ENCODE measurements at places on chromosomes 5 and 9.

- DNase-seq: no peak
Measured at GRCh38 chr9:108963459-108964143, 29.4 kb downstream of the ABITRAM start.

DNA sequence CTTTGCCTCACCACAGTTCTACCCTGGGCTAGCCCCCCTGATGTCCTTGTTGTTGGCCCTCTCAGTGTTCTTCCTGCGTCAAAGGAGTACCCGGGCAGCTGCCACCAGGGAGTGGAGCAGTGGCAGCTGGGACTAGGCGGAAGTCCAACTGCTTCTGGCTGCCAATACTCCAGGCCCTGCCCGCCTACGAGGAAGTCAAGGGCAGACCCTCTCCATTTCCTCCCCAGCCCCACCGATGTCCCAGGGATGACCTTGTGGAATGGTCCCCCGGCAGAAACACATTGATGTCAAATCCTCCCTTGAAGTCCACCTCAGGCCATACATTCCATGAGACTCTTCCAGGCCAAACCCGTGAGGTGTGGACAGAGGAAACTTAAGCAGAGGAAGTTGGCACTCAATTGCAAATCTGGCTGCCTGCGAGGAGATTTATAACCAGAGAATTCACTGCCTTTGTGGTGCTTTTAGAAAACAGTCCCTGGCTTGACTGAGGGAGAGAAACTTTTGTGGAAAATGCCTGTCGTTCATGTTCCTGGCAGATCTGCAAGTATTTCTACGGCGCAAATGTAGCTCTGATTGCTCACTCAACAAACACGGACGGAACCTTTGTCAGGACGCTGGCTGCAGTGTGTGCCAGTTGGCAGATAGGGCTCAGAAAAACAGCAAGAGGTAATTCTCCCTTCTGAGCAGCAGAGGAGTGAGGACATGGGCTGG, 339.7 kb downstream of the RAB3C start:
- DNase-seq: no peak

GRCh38 chr5:158611581-158611980, 488.1 kb downstream of the EBF1 start:
- no peak for DNase-seq

GRCh38 chr5:117072439-117072838, 497.8 kb upstream of the SEMA6A start:
- DNase-seq: no peak

DNA sequence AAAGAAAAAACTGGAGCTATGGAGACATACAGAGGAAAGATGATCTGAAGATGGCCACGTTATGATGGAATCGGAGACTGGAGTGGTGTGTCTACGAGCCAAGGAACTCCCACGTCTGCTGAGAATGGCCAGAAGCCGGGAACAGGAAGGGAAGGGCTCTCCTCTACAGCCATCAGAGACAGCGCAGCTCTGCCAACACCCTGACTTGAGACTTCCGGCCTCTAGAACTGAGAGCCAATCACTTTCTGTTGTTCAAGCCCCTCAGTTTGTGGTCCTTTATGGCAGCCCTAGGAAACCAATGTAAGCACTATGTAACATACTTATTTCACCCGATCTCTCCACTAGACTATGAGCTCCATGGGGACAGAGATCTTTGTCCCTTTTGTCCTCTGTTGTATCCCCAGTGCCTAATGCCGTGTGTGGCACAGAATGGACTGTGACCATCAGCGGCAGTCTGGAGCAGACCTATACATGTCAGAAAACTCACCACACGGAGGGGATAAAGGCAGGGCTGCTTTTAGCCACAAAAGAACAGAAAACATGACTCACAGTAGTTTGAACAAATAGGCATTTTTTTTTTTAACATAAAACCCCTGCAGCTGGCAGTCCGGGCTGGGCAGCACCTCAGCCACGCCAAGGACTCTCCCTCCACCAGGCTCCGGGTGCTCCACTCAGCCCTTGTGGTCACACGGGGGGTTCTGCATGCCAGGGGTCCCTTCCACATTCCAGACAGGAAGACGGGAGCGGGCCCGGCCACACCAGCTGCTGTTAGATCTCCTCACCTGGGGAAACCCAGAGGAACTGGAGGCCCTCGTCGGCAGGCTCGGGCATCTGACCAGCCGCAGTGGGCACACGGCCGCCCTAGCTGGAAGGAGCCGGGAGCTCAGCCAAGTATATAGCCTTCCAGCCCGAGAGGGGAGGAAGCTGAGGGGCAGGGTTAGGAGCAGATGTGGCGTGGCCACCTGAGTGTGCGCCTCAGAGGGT, 16.1 kb upstream of the MXD3 start:
- DNase-seq: no peak

DNA sequence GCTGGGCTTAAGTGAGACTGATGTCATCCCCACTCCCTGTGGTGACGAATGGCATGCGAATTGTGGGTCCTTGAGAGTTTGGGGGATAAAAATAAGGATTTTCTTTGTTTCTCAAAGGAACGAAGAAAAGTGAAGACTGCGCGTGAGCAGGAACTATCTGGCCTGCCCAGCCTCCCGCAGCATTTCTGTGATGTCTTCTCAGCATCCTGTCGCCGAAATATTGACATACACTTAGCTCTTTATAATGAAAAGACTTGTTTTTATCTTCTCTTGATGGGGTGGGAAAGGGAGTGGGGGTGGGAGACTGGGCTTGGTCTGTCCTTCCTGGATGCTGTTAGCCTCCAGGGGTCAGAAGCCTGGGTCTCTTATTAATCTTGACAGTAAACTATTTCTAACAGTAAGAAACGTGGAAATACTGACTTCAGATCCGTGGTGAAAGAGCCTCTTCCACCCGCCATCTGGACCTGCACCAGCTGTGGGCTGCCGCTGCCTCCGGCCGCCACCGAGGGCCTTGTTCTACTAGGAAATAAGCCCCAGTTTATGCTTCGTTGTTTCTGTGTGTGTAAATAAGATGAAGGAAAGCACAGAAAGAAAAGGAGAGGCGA, 239.6 kb downstream of the FANCC start:
- DNase-seq: no peak

GRCh38 chr9:136104916-136105315, 9.8 kb upstream of the NACC2 start:
- no peak for DNase-seq

DNA sequence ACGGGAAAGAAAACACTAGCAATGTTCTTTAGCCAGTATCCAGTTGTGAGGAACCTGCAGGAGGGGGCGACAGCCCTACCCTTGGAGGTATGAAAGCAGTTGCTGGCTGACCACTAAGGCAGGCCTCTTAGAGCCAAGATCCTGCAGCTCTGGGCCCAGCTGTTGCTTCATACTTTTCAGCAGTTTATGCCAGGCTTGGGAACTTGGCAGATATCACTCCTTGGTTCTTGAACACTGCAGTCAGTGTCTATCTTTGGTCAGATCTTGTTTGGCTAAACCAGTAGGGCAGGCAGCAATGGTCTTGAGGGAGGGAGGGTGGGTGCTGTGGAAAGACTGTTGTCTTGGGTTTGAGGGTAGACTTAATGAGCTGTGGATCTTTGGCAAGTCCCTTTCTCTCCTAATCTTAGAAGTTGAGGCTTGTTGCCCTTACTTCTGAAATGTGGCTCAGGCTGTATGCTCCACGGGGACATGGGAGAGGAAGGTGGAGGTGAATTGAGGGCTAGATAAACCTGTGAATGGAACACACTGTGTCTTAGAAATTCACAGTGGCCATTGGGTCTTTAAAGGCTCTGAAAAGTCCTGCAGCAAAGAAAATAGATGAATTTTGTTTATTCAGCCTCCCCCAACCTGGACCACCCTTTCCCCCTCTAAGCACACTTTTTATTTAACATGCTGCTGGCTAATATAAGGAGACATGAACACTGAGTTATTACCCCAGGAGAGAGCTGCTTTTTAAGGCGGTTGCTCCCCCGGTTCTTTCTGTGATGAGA, 37.5 kb downstream of the ZNF618 start:
- DNase-seq: no peak

DNA sequence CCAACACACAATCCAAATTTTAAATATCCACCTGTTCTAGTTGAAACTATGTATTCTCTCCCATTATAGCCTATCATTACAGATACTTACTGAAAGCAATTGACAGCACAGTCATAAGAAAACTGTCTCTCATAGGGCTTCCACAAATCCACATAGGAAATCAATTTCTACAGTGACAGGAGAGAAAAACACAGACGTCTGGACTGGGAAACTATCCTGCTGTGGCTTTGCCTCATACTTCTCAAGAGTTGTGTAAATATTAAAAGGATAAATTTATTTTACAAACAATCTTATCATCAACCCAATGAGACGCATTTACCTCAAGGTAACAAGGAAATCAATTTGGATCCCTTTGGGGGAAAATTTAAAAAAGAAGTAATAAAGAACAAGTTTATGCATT, 517.5 kb downstream of the EFNA5 start:
- DNase-seq: peak; percentile 33

DNA sequence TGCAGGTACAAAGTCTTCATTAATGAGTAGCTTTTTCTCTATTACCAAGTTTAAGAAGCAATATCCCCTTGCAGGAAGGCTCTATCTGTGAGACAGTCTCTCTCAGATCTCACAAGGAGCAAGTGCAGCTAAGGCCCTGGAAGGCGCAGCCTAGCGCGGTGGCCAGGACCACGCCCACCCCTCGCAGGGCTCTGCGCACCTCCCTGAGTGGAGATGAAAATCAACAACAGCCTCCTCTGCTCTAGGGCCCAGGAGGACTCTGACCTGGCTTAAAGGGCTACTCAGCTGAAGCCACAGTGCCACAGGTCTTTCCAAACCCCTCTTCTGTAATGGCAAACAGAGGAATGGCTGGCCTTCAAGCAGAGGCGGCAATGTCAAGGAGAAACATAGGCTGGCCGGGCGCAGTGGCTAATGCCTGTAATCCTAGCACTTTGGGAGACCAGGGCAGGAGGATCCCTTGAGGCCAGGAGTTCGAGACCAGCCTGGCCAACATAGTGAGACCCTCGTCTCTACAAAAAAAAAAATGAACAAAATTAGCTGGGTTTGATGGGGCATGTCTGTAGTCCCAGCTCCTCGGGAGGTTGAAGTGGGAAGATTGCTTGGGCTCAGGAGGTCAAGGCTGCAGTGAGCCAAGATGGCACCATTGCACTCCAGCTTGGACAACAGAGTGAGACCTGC, 11.9 kb downstream of the SEC16A start:
- no peak for DNase-seq

GRCh38 chr5:62680121-62680520, 101.5 kb downstream of the LRRC70 start:
- no peak for DNase-seq

- no peak for DNase-seq
Measured at GRCh38 chr9:111839987-111840386, 45.2 kb upstream of the SHOC1 start.

- DNase-seq: peak; percentile 75
Measured at GRCh38 chr5:14742498-14742897, 78.0 kb downstream of the OTULIN start.

GRCh38 chr5:140042393-140042642, 781 bp downstream of the NRG2 start:
- no peak for DNase-seq

GRCh38 chr9:126877418-126877817, 17.0 kb downstream of the ZBTB34 start:
- no peak for DNase-seq
